Effector CD8-positive, alpha-beta T cell (primary cell): ENCODE measurements at places on chromosomes 2 and 18.

DNA sequence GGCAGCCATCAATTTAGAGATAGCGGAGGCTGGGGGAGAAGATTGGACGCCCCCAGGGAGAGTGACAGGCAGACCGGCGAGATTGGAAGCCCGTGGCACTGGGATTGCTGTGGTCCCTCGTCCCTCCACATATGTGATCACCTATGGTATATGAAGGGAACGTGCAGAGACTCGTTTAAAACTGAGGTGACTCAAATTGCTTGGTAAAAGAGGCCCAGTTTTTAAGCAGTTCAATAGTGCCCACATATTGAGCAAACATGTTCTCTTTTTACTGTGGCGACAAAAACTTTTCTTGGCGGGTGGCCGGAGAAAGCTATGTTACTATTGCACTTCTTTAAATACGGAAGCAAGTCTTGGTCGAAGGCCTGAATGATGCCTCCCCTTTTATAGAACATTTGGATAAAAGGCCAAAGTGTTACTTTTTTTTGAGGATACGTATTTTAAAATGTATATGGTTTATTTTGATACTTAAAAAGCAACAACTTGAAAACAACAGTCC lies 9.1 kb downstream of the B3GNT2 start:
- no peak for DNase-seq

DNA sequence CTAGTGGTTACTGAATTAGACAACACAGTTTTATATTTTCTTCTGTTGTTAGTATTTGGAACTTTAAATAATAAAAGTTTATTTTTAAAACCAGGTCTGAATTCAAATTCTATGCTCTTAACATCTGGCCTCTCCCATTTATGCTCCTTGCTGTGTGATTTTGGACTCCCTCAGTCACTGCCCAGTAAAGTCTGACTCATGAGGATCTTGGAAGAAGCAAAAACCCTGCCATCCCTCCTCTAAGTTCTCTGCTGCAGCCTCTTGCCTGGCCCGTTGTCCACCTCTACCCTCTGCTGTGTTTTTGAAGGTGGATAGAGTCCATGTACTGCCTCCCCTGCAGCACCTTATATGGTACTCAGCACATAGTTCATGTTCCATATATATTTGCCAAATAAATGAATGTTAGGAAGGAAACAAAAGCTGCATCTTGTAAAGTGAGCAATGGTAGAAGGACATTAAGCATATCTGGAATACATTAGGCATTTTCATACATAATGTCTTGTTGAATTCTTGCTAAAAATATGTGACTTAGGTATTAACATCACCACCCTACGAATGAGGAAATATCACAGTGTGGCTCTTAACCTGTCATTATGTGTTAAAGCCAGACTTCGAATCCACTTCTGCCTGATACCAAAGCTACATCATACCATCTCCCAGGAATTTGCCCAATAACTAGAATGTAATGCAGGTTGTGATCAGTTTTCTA lies 62.1 kb downstream of the THNSL2 start:
- no peak for DNase-seq

GRCh38 chr2:147860009-147860408 lies 15.2 kb downstream of the ACVR2A start:
- no peak for DNase-seq

DNA sequence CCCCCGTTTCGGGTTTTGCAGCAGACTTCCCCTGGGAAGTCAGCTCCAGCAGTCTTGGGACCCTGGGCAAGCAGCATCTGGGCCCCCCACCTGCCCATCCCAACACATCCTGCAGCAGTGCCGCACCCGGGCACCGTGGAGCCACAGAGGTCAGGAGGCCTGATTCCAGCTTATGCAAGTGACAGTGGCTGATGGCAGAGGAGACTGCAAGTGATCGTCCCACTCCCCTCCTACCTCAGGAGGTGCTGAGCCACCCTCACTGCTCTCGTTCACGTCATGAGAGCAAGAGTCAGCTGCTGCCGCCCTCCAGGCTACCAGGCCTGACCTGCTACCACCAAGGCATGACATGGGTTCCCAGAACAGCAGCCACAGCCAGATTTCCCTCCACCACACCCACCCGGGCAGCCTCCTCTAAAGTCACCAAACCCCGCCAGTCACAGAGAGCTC lies 18.2 kb downstream of the COX7A2L start:
- no peak for DNase-seq

DNA sequence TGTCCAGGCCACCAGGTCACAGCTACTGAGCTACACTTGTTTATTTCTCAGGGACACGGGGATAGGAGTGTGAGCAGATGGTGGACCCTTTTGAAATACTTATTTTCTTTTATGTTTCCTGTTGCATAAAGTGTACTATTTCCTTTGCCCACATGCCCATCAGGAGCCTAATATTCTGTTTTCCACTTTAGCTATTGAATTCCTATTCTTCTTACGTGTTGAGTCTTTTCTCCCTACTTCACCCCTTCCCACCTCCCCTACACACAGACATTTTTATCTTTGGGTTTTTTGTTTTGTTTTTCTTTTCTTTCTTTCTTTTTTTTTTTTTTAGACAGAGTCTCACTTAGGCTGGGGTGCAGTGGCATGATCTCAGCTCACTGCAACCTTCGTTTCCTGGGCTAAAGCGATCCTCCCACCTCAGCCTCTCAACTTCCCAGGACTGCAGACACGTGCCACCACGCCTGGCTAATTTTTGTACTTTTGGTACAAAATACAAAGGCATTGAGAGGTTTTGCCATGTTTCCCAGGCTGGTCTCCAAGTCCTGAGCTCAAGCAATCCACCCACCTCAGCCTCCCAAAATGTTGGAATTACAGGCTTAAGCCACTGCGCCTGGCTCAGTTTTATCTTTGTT lies 5.2 kb upstream of the GPR55 start:
- no peak for DNase-seq

DNA sequence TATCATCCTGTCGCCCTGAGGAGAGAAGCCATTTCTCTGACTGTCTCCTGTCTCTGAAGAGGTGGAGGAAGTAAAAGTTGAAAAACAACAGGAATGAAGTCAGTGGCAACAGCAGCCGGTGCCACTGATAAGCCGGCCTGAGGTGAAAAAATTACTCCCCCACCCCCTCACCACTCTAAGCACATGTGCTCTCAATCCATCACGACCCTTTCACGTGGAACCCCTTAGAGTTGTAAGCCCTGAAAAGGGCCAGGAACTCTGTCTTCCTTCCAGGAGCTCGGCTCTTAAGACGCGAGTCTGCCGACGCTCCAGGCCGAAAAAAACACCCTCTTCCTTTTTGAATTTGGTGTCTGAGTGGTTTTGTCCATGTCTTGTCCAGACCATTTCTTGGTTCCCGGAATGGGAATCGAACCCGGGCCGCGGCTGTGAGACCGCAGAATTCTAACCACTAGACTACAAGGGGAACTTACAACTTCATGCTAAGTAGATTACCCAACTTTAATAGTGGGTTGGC lies 40.7 kb upstream of the TRIM43 start:
- no peak for DNase-seq

- no peak for DNase-seq
Measured at GRCh38 chr2:54387059-54387991, 68.8 kb upstream of the SPTBN1 start.
